ENCODE measurements at places on chromosomes 2 and 18.

DNA sequence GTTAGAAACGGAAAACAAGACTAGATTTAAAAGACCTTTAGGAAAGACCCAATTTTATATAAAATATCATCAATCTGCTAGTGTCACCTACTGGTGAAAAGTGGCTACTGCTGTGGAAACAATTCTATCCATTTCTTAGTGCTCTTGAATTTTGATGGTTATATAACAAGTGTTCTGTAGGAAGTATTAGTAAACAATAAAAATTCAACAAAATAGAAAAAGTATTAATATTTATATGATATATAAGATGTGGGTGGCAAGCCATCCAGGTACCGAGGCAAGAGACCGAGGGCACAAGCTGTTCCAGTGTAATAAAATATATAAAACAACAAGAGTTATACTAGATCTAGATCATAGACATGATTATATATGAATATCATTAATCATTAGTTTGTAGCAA lies 6.2 kb upstream of the TMEM87B start:
- no peak for DNase-seq

- no peak for DNase-seq
These were observed 1.6 kb downstream of the COPS9 start for GRCh38 chr2:240134466-240134865.

DNA sequence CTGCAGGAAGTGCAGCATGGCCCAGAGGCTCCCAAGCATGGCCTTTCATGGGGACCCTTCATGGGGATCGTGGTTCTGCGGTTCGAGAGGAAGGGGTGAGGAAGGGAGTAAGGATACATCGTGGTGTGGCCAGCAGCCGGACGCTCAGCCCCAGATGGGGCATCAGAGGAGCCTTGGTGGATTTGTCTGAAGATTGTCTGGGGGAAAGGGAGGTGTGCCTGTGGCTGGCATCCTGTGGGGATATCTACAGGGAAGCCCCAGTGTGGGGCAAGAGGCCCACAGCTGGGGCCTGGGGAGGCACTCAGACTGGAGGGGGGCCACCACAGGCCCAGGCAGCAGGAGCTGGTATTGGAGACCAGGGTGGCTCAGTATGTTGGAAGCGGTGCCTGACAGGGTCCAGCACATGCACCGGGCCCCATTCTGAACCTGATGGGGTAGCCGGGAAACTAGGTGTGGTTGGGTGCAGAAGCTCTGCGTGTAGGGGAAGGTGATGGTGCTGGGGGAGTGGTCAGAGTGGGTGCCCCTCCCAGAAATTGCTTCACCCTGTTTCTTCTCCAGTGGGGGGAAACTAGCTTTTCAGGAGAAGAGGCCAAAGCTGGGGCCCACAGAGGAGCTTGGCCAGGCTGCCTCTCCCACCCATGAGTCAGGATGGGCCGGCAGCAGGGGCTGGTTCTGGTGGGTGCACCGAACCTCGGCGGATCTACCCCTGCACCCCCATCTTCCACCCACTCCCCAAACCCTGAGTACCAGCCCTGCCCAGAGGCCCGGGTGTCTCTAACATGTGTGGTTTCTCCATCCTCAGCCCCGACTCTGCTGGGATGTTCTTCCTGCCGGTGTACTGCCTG lies 274.4 kb upstream of the HDAC4 start:
- no peak for DNase-seq

GRCh38 chr2:79770926-79771325 lies 258.1 kb downstream of the CTNNA2 start:
- no peak for DNase-seq

GRCh38 chr18:2967357-2967756 lies 45.6 kb downstream of the LPIN2 start:
- DNase-seq = no peak

DNA sequence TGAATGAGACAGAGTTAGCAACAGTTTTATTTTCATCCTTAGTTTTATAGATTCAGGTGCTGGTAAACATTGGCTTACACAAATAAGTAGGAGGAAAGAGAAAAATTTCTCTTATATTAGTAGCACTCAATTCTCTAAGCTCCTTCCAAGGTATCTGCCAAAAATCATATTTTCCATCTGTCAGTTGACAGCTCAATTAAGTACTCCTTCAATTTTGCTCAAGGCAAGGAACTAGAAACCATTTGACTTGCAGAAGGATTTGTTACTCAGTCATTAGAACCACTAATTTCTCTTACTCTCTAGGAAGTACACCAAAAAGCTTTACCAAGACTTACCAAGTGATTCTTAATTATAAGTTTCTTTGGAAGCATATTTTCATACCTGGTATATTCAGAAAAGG lies 101.4 kb upstream of the ATP8B1 start:
- no peak for DNase-seq

- no peak for DNase-seq
These were observed 21.6 kb downstream of the ASB1 start for GRCh38 chr2:238448031-238448955.

GRCh38 chr2:52500561-52500960 lies 1267.0 kb upstream of the CHAC2 start:
- no peak for DNase-seq

- no peak for DNase-seq
These were observed 59.8 kb downstream of the ZNF236 start for GRCh38 chr18:76882146-76882545.

- no peak for DNase-seq
These were observed 32.6 kb downstream of the ADCY3 start for GRCh38 chr2:24887307-24887874.

DNA sequence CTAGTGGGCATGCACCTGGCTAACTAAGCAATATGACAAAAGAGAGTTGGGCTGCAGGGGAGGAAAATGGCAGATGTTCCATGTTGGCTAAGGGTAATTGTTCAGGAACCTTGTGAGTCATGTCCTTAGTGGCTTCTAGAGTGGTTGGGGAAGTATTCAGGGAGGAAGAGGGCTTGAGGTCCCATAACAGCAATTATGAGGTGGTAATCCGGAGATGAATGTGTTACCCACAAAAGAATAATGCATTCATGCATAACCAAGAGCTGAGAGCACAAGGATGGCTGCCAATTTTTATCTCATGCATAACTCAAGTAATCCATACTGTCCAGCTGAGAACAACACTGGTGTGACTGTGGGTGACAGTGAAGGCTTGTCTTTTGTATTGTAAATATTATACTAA lies 42.9 kb downstream of the TMEFF2 start:
- no peak for DNase-seq

DNA sequence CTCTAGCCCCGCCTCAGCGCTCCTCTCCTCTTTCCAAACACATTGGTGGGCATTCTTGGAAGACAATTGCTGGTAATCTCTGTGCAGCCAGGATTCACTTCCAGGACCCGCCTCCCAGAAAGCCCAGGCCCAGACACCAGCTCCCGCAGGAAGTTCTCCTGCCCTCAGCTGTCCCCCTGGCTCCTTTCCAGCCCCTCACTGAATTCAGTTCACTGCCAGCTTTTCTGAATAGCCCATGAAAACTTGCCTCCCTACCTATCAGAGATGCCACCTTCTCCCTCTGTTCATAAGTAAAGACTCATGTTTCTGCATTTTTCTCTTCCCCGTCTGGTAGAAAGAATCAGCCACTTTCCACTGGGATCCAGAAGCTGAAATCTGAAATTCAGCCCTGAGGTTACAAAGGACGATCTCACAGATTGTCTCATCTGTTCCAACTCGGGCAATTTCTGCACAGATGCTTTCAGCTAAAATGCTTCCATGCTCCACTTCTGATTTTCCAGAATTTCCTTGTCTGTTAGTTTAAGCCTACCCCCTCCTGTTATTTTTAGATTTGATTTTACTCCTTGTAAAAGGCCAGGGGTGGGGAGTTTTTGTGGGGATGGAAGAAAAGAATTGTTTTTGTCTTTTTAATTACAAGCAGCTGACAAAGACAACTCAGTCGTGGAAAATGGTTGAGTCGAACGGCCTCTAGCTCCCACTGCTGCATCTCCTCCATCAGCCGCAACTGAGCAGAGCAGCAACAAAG lies 98.1 kb downstream of the SP3 start:
- no peak for DNase-seq

DNA sequence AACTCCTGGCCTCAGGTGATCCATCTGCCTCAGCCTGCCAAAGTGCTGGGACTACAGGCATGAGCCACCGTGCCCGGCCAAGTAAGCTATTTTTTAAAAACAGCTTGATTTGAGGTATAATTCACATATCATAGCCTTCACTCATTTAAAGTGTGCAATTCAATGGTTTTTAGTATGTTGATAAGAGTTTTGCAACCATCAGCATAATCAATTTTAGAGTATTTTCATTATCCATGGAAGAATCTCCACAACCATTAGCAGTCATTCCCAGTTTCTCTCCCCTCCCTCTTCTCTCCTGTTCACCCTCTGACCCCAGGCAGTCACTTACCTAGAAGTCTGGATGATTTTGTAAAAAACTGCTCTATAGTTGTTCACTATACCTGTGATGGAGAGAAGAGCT lies 4.7 kb upstream of the LYG2 start:
- no peak for DNase-seq

- no peak for DNase-seq
These were observed 42.3 kb upstream of the CTDP1 start for GRCh38 chr18:79637181-79637920.

DNA sequence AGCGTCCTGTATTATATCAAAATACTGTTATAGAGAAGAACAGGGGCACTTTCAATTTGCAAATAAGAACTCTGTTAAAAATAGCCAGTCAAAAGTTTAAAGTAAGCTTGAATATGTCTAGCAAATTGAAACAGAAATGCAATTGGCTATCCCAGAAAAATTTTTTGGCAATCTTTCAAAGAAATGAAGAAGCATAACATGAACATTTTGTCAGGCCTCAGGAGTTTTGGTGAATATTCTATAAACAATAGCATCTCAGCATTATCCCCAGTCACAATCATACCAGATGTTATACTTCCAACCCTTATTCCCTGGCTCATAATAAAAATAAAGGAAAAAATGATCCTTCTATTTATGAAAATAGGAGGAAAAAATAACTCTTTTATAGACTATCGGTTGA lies 252.4 kb downstream of the GRB14 start:
- DNase-seq = no peak

DNA sequence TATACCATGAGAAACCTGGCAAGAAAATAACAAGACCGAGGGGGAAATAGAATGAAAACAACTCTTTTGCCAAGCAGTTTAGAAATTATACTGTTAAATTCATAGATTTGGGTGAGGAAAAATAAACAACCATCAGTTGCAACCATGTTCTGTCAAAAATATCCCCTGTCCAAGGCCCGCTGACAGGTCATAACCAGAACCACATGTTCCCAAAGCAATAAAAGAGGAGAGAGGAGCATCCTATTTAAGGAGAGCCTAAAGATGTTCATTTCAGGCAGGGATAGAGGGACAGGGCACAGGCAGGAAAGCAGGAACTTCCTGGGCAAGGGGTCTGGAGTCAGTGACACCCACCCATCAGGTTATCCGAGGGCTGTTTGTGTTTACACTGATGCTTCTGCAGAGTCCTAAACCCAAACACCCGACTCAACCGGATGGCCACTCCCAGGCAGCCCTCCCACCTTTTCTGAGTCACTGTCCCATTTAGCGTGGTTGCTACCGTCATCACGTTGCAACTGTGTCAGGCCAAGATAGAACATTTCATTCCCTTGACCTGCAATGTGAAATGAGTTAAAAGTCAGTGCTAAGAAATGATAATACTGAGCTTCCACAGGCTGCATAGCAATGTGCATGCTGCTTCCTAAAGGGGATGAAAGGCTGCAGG lies 468.3 kb upstream of the RAB12 start:
- no peak for DNase-seq

DNA sequence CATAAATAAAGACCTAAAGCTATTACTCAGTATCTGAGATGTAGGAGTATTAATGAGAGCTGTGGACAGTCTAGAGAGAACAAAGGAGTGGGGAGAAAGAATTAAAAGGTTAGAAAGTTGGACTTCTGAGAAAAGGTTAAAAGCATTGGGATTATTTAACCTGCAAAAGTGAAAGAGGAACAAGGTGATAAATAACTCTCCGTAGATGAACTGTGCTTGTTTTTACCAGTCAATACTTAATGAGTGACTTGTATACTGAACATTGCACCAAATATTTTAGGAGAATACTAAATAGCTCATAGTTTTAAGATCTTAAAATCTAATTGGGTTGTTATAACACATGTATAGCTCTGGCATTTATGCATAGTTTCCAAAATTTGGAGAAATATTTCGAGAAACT lies 137.5 kb downstream of the GPD2 start:
- DNase-seq = no peak

DNA sequence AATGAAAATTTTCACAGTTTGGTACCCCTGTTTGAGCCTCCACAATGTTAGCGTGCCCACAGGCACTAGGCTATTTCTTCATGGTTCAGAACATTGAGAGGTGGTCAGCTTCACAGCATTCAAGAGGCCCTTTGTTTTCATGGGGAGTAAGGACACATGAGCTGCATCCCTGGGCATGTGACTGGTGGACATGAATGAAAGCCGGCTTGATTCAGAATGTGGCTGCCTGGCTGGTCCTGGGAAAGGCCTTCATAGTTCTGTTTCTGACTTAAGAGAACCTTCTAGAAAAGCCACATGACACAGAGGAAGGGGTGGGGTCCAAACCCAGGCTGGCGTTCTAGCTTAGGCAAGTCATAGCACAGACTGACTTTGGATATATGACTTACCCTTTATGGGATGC lies 420.6 kb downstream of the CMPK2 start:
- DNase-seq = no peak

DNA sequence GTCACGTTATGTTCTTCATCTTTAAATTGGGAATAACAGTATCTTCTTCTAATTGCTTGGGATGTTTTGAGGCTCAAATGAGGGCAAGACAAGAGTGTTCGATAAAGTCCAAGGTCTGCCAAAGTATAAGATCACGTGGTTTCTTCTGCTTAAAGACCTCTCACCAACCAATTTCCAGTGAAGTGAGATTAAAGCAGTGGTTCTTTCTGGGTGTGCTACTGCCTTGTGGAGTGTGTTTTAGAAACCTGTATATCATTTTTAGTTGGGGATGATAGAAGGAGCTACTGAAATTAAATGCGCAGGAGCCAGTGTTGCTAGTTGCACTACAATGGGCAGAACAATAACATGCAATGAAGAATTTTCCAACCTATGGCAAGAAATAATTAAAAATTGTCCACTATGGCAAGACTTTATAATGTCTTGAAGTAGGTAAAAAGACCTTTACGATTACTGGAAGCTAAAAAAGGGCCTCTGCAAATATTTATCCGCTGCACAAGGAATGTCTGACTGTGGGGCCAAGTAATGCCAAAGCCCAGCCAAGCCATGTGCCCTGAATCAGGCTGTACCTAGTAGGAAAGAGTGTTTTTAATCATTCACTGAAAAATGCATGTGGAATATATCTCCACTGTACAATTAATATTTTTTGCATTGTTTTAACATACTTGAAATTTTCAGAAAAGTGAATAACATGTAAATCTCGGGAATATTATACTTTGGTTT lies 244.5 kb upstream of the REG3G start:
- DNase-seq = no peak
